Activated CD4-positive, alpha-beta T cell treated with anti-CD3 and anti-CD28 coated beads for 48 hours (primary cell): ENCODE measurements at places on chromosomes 7 and 10.

GRCh38 chr10:50432211-50433009 lies 181.1 kb upstream of the ASAH2 start:
- DNase-seq: no peak

DNA sequence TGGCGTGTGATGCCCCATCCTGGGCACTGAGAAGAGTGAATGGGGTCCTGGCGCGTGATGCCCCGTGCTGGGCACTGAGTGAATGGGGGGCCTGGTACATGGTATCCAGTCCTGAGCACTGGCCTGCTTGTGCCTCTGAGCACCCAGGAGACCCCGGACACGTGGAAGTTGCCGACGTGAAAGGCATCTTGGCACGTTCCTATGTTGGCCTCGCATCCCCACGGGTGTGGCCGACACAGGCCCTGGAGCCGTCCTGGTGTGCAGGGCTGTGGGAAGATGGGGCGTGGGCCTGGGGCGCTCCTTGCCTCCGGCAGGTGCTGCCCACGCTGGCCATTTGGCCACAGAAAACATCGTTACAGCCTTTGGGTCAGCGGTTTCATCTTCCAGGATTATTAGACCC lies 35.5 kb downstream of the CFAP46 start:
- DNase-seq: no peak

GRCh38 chr7:159175792-159176191 lies 31.1 kb upstream of the VIPR2 start:
- DNase-seq: no peak

DNA sequence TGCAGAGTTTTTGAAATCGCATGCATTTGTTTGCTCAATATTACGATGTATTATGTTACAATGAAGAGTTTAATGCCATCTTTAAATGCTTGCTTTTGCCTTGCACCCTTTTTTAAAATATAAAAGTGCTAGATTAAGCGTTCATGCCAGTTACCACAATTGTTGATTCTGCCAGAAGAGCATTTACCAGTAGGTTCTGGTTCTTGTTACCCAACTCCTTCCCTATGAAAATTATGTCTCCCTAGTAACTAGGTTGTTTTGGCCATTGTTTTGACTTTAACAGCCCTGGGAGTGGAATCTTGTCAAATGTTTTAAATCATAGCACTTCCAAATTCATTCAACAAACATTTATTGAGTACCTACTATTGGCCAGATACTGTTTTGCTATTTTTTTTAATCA lies 32.8 kb upstream of the CDK14 start:
- no peak for DNase-seq

GRCh38 chr7:122762071-122762470 lies 59.3 kb upstream of the RNF148 start:
- DNase-seq: no peak

DNA sequence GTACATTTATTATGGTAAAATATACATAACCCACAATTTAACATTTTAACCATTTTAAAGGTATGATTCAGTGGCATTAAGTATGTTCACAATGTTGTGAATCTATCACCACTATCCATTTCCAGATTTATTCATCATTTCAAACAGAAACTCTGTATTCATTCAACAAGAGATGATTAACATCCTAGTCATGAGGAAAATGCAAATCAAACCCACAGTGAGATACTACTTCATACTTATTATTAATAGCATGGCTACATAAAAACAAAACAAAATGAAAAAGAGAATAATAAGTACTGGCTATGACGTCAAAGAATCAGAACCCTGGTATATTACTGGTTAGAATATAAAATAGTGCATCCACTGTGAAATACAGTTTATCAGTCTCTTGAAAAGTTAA lies 386.6 kb upstream of the POM121L12 start:
- no peak for DNase-seq

GRCh38 chr10:93383562-93383981 lies 98.6 kb downstream of the MYOF start:
- no peak for DNase-seq

DNA sequence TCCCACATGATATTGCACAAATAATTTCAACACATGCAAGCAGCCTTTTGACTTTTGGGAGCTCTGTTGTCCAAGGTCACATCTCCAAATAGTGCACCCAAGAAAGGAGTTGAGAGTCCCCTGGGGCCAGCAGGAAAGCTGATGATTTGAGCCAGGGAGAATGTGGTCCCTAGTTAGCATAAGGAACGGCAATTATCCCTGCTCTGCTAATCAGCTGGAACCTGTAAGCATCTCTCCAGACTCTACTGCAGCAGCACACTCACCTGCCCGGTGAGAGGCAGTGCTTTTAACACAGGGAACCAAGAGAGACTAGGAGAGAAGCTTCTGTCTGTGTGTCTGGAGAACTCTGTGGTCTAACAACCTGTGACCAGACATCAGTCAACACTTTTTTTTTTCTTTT lies 17.0 kb downstream of the TRPV5 start:
- no peak for DNase-seq

GRCh38 chr10:96125142-96125515 lies 5.0 kb upstream of the ZNF518A start:
- DNase-seq: no peak

DNA sequence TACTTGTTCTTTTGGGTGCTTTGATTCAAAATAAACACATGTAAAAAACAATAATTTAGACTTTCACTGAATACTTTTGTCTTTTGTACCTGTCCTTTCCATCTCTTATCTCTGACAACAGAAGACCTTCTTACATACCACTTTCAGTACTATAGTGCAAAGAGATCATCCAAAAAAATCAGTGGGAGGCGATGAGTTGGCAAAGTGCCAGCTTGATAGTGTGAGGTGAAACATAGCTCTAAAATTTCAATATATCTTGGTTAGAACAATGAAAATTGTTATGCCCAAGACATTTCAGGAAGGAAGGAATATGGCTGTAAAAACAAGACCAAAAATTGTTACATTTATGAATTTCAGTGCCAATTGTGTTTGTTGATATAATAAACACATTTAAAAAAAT lies 390.2 kb upstream of the COBL start:
- no peak for DNase-seq

- no peak for DNase-seq
Measured at GRCh38 chr10:27947540-27947939, 51.3 kb downstream of the ODAD2 start.

GRCh38 chr7:111137296-111138192 lies 46.6 kb downstream of the LRRN3 start:
- DNase-seq: peak; percentile 59

DNA sequence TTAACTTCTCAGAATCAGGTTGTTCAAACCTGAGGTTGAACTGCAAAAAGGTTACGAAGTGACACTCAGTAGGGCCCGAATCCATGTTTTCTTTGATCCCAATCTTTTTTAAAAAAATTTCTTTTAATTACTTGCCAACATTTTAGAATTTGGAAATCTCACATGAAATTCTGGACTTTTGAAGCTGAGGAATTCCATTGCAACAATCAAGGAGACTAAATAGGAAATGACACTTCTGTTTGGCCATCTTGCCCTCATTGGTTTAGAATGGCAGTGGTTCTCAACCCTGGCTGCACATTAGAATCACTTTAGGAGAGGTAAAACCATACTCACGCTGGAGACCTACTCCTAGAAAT lies 471 bp upstream of the TOMM7 start:
- no peak for DNase-seq

GRCh38 chr7:16905300-16906044 lies 23.7 kb upstream of the AGR3 start:
- DNase-seq: no peak

DNA sequence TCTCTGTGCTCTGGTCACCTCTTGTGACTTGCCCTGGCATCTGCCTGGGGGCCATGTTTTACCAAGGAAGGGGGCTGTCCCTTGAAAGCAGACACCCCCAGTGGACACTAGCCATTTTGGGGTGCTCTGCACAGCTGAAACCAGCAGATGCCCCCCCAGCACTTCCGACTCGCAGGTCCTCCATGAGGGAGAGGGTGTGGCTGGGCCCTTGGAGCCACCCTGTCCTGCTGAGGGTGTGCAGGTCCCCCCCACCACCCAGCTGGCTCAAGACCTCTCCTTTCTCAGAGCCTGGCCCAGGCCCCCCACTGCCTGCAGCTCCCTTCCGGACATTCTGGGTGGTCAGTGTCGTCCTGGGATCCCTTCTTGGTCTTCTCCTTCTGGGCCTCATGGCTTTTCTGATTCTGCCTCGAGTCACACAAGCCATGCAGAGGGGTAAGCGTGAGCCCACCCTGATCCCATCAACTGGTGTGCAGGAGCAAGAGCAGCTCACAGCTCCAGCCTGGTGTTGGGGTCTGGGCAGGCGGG lies 12.3 kb downstream of the SCART1 start:
- DNase-seq: no peak

DNA sequence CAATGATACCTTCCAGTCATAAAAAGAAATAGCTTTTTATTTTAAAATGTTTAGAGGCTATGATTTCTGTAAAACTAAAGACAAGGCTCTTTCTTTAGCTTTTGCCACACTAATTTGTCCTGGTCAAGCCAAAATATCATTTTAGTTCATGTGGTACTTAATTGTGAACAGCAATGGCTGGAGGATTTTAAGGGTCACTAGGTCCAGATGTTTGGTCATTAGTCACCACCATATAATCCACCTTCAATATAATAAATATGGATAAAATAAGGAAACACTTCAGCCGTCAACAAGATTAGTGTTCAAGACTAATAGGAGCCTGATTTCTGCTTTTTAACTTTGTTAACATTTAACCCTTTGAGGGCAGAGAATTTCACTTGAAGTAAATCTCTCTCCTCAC lies 50.0 kb upstream of the HGF start:
- DNase-seq: no peak

- no peak for DNase-seq
Measured at GRCh38 chr7:37495574-37496184, 47.0 kb upstream of the ELMO1 start.

- no peak for DNase-seq
Measured at GRCh38 chr10:51487576-51487975, 211.8 kb downstream of the CSTF2T start.

- DNase-seq: no peak
Measured at GRCh38 chr10:90822508-90822907, 35.3 kb downstream of the HTR7 start.

GRCh38 chr7:41696323-41696916 lies 6.5 kb downstream of the INHBA start:
- DNase-seq: peak; percentile 32

GRCh38 chr7:41130561-41131236 lies 572.2 kb downstream of the INHBA start:
- DNase-seq: no peak

- DNase-seq: peak; percentile 13
Measured at GRCh38 chr7:30331338-30331737, 46.9 kb downstream of the ZNRF2 start.

DNA sequence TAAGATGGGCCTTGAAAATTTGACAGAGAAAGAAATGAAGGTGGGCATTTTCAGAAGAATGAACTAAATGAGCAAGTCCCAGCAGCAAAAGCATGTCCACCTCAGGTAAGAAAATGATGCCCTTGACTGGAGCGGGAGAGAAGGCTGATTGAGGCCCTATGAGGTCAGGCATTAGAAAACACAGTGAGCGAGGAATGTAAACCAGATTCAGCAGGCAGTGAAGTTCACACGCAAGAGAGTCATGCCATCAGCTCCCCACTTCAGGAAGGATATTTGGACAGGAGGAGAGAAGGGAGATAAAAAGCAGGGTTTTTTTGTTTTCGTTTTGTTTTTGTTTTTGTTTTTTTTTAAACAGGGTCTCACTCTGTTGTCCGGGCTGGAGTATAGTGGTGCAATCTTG lies 166.4 kb downstream of the PPP1R17 start:
- no peak for DNase-seq

DNA sequence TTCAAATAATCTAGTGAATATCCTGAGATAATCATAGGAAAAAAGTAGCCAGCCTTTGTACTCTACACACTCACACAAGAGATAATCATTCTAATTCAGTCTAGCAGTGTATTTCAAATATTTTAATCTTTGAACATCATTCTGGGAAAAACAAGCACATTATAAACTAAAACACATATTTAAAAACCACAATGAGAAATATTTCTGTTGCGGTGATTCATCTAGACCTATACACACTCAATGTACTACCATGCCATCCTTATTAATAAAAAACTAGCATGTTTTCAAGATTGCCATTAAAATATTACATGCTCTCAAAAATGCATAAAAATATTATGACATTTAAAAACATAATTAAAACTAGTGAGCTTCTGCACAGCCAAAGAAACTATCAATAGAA lies 11.8 kb downstream of the COG5 start:
- no peak for DNase-seq

- DNase-seq: no peak
Measured at GRCh38 chr7:142528608-142529408, 220.5 kb upstream of the PRSS1 start.

- DNase-seq: no peak
Measured at GRCh38 chr7:2386964-2387669, 16.3 kb upstream of the CHST12 start.

- DNase-seq: no peak
Measured at GRCh38 chr7:132239422-132239994, 336.8 kb downstream of the PLXNA4 start.

- no peak for DNase-seq
Measured at GRCh38 chr10:3010816-3011460, 56.4 kb upstream of the PFKP start.

GRCh38 chr10:60466267-60467201 lies 76.9 kb upstream of the ANK3 start:
- no peak for DNase-seq

- DNase-seq: no peak
Measured at GRCh38 chr7:134276951-134277350, 39.8 kb downstream of the SLC35B4 start.

DNA sequence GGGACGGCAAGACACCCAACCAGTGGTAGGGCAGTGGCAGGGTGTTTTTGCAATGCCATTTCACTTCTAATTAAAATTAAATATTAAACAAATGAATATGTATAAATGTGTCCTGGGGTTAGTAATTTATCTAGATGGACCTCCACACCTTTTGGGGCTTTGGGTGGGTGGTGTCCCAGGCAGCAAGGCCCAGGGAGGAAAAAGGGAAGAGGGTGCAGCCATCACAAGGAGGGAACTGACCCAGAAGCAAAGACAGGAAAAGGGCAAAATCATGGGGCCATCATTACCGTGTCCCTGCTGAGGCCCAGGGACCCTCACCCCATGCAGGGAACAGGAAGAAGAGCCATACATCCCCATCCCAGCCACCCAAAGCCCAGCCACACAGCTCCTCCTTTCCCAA lies 204.6 kb downstream of the GRID1 start:
- DNase-seq: no peak

GRCh38 chr7:158110034-158110590 lies 477.5 kb downstream of the PTPRN2 start:
- DNase-seq: no peak

- no peak for DNase-seq
Measured at GRCh38 chr10:107546284-107546683, 381.8 kb upstream of the SORCS1 start.

DNA sequence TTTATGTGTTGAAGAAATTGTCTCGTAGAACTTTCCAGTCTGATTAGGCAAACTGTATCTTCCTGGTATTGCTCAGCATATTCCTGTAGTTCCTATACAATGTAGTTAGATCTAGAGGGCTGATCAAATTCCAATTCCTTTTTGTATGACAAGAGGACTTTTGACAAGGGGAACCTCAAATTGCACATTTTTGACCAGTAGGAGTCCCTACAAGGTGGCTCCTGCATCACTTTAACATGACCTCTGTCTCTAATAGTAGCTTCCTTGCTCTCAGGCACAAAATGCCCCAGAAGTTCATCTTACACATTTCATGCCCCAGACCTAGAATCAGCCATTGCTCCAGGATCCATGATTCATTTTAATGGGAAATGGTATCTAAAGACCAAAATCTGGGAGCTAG lies 18.7 kb downstream of the HERPUD2 start:
- DNase-seq: no peak

- DNase-seq: no peak
Measured at GRCh38 chr7:85685901-85686300, 499.0 kb upstream of the SEMA3D start.
